ENCODE measurements at places on chromosomes 12 and 14. TPM values are rescaled to one million over a fixed set of nuclear protein-coding genes. Genes with fewer than 3 reads are reported as not detected.

NGB gene
- not detected for total RNA-seq

MYL2 gene
- not detected for total RNA-seq

TC2N gene
- total RNA-seq = 5.9 TPM

EPYC gene
- not detected for total RNA-seq

JPH4 gene
- 0.22 TPM for total RNA-seq

POLE2 gene
- 7.9 TPM for total RNA-seq

TRIM9 gene
- total RNA-seq = 2.7 TPM

NRIP2 gene
- total RNA-seq = not detected

RNASE4 gene
- 20.0 TPM for total RNA-seq

ADAMTS20 gene
- total RNA-seq = not detected

CCDC92 gene
- total RNA-seq = 13.3 TPM

SPIC gene
- not detected for total RNA-seq

P2RX2 gene
- total RNA-seq = not detected

EGLN3 gene
- total RNA-seq = 8.2 TPM

AKAP5 gene
- 0.33 TPM for total RNA-seq
